ENCODE measurements at places on chromosomes 6 and 20.

- peak; percentile 5 for DNase-seq
Measured at GRCh38 chr6:7541175-7542064, at the start of gene DSP. DSP (plus strand) TSS chr6:7541671; CDS start chr6:7541916, 245 bp downstream.

- DNase-seq: no peak
Measured at GRCh38 chr20:48096957-48097890, 311.9 kb upstream of the SULF2 start.

- DNase-seq: no peak
Measured at GRCh38 chr20:49612127-49612738, 44.3 kb upstream of the PTGIS start.

DNA sequence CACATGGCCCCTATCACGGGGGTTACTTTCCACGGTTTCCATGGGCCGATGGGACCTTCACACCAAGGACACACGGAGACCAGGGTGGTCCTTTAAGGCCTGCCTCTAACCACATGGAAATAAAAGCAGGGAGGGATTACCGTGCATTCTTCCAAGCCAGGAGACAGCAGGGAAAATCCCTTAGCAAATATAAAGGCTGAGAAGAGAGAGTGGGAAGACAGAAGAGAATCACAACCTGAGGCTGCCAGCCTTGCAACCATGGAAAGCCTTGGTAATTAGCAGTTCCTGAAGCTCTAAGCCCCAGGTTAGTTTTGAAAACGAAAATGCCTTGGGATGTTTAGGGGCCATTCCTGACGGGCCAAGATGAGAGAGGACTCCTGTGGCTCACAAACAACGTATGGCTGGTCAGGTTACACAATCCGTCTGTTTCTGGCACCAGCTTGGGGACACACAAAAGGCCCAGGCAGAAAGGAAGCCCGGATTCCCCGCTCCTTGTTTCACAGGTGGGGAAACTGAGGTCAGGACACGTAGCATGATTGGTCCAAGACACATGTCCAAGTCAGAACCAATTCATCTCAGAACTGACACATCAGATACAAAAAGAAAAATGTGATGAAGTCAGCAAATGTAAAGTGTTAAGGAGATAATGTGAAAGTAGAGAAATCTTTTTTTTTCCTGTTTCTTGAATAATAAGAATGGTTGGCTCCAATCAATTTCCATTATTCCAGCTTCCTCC is 2.8 kb downstream of the PREX1 start:
- no peak for DNase-seq

Measured in CD4-positive, alpha-beta T cell treated with Interleukin-12 subunit alpha and Interleukin-12 subunit beta, for 1 hour (primary cell).